T-helper 22 cell (primary cell): ENCODE measurements at places on chromosomes 2 and 18.

GRCh38 chr2:64629329-64629781, 24.4 kb downstream of the SERTAD2 start:
- no peak for DNase-seq

DNA sequence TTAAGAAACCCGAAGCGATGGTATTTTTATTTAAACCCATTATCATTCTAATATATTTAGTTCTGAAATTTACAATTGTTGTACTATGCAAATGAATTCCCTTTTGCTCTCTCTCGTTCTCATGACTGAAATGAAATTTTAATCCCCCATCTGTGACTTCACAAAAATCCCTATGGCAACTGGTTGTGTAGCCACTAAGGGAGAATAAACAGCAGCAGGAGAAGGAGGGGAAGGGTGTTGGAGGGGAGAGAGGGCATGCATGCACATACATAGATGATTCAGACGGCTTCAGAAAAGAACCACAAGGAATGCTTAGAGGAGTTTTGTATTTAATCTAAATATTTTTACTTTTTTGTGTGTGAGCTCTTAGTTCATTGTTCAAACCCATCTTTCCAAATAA, 36.8 kb downstream of the CPS1 start:
- DNase-seq, result no peak

GRCh38 chr2:74525717-74526648, at the start of gene DQX1:
DQX1 (minus strand) TSS chr2:74526231; CDS start chr2:74525729, 502 bp downstream.
- DNase-seq, result no peak

GRCh38 chr2:241891315-241891987, 21.9 kb downstream of the RTP5 start:
- DNase-seq, result no peak

GRCh38 chr2:16165518-16166326, 225.4 kb downstream of the MYCN start:
- DNase-seq, result no peak

GRCh38 chr2:207328944-207329386, 163.2 kb upstream of the KLF7 start:
- DNase-seq, result no peak

DNA sequence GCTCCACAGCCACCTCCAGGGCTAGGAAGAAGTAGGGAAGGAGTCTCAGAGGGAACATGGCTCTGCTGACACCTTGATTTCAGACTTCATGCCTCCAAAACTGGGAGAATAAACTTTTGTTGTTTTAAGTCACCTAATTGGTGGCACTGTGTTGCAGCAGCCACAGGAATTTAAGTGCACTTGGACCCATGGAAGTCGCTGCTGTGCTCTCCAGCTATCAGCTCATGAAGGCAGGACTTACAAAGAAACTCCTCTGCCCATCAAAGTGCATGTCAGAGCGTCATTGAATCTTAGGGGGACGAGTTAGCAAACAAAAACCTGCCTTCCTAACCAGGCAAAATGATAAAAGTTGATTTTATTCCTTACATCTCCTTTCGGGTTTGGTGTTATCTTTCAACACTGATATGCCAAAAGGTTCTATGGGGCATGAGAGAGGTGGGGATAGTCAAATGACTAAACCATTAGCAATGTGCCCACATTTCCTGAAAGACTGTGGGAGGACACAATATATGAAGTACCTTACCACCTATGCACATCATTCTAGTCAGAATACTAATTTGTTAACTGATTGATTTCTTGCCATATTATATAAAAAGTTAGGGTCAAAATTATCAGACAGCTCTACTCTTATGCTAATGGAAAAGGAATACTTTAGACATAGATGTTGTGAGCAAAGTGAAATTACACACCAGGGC, 235.8 kb upstream of the TNP1 start:
- DNase-seq, result no peak
